CD4-positive, alpha-beta T cell treated with Interferon gamma for 1 hour (primary cell): ENCODE measurements at places on chromosomes 1 and 21.

- DNase-seq = no peak
These were observed 16.2 kb downstream of the WDR47 start for GRCh38 chr1:109025694-109026093.

GRCh38 chr1:54252371-54252936 is 52.5 kb downstream of the MRPL37 start:
- DNase-seq = no peak

DNA sequence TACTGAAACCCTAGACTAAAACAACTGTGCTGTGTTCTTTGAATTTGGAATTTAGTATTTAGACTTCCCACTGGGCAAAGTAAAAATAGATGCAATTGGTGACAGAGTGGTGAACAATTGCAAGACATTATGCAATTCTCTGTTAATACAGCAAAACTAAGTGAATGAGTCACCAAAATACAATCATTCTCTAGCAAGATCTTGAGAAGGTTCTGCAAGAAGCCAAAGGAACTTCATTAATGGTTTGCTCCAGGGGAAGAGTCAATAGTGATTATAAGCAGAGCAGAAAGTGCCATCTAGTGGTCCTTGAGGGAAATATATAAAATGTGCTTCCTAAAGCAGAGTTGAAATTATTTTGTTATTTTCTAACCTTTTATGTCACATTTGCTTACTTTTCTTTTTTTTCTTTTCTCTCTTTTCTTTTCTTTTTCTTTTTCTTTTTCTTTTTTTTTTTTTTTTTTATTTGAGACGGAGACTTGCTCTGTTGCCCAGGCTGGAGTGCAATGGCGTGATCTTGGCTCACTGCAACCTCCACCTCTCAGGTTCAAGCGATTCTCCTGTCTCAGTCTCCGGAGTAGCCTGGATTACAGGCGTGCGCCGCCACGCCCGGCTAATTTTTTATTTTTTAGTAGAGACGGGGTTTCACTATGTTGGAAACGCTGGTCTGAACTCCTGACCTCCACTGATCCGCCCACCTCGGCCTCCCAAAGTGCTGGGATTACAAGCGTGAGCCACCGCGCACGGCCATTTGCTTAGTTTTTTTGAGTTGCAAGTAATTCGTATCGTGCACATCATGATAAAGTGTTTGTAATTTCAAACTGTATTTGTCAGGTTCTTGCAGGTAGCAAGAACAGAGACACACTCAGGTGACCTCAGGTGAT is 99.2 kb downstream of the CTH start:
- DNase-seq = no peak

DNA sequence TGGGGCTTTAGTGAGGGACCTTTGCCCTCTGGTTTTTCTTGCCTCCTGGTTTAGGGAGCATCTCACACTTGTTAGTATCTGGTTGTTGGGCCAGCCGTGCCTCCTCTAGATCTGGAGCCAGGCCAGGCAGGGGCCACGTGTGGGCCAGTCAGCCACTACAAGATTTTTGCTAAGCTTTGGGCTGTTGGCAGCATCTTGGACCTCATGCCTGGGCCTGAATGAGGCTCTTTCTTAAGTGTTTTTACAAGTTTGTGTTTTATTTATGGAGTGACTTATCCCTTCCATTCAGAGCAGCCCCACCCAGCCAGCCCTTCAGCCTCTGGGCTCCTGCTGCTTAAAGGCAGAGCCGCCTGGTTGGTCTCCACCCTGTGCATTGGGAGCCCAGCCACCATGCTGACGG is 1.6 kb upstream of the SH3BGRL3 start:
- DNase-seq = no peak

DNA sequence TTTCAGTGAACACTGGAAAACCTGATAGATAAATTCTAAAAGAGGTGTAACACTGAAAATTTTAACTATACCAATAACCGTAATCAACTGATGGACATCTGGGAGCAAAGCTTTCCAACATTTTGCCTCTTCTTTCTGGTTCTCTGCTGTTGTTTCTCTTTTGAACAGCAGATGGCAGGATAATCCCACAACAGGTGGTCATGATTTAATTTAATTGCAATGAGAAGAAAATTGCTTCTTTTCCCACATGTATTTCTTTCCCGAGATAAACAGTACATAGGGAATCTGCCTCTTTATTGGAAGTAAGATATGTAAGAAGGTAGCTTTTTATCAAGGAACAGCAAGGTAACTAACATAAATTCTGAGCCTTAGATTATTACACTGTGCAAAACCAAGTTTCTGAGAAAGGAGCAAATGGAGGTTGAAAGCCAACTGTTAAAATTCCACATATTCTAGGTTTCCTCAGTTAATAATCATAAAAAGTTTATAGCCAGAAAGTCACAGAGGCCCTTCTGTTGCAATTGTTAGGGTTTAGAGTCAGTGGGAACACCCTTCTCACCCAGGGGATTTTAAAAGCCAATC is 72.9 kb downstream of the RPS6KA1 start:
- DNase-seq = peak; percentile 2

DNA sequence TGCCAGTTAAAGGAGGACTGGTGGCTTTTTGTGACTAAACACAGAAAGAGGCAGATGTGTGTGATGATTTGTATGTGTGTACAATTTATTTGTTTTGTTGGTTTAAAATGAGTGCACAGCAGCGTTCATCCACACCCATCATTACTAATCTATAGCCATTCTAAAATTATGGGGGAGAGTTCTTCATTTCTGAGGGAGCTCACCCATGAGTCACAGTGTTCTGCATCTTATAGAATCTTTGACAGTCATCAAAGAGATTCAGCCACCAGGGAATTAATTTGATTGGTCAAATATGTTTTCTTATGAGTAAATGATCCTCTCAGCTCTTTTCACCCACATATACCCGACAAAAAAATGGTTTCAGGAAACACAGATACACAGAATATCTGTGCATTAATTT is 147.9 kb downstream of the GREM2 start:
- DNase-seq = no peak

GRCh38 chr1:1270813-1271212 is 2.8 kb downstream of the UBE2J2 start:
- no peak for DNase-seq

DNA sequence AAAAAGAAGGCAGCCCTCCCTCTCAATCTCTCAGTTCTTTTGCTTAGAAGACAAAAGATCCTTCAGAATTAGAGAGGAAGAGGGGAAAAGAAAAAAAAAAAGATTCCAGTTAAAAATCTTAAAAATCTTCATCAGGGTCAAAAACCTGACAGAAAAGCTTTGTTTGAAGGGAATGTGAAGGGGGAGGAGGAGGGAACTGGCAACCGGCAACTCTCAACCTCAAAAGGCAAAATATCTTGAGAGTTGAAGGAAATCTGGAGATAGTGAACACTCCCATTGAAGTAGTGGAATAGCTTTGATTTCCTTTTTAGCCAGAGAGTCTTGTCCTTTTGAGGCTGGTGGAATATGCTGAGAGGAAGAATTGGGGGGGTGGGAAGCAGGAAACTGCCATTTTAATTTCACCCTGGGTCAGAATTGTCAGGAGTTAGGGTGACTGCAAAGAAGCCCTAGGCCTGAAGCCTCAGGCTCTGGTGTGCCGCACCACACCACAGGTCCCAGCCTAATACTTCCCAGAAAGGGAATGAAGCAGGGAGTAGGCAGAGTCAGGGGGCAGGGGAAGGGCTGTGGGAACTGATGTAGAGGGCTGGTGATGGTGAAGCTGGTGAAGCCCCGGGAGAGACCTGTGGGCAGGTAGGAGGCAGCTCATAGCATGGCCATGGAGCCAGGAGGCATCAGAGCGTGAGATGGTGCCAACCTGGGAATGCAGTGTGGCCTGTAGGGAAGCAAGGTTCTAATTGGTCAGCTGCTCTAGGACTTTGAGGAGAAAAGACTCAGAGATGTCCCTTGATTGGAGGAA is 24.6 kb downstream of the KIRREL1 start:
- no peak for DNase-seq

DNA sequence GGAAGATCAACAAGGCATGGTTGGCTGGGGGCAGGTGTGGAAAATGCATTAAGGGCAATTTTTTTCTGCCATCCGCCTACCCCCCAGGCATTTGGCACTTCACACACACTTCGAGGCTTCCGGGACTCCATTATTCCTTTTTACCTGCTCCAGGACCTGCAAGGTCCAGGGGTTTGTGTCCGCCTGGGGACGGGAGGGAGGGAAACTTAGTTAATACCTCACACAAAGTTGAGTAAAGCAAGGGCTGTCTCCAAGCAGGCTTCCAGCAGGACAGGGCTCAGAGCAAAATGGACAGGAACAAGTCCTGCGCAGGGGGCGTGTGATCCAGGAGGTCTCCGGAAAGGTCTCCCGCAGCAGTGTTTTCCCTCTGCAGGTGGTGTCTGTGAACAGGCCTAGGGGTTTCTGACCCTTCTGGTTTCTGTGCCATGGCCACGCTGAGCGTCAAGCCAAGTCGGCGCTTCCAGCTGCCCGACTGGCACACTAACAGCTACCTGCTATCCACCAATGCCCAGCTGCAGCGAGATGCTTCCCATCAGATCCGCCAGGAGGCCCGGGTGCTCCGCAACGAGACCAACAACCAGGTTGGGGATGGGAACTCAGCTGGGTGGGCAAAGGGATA is 712 bp downstream of the TEKT2 start:
- no peak for DNase-seq

DNA sequence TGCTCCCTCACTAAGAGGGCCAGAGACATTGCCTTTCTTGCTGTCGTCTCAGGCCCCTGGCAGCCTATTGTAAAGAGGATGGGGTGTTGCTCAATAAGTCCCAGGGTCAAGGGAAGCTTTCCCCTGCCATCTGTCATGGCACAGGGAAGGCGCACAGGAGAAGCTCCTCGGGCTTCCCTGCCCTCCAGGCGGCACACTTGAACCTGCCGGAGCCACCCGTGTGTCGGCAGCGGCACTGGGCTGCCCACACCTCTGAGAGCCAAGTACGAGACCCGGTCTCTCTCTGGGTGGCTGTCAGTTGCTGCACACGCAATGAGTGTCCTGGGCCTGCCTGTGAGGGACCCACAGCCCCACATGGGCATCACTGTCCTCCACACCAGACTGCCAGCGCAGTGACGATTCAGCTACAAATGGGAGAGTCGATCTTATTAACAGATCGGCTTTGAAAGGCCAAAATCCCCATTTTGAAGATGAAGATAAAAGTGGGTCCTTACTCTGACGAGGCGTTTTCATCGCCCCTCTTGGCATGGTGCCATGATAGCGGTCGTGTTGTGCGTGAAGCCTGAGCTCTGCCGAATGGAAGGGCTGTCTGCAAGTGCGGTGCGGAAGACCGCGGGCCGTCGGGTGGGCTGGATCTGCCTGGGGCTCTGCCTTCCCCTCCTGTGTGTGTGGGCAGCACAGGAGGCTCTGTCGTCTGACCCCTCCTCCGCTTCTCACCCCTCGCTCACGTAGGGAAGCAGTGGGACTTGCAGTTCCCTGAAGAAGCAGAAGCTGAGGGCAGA is 29.2 kb upstream of the PDXK start:
- DNase-seq = no peak

- DNase-seq = no peak
These were observed 3.1 kb upstream of the PARP1 start for GRCh38 chr1:226410958-226411357.

GRCh38 chr1:244800821-244801220 is 34.6 kb upstream of the COX20 start:
- DNase-seq = no peak
